ENCODE measurements at places on chromosomes 11 and 22. TPM values are rescaled to one million over a fixed set of nuclear protein-coding genes. Genes with fewer than 3 reads are reported as not detected.

DNA sequence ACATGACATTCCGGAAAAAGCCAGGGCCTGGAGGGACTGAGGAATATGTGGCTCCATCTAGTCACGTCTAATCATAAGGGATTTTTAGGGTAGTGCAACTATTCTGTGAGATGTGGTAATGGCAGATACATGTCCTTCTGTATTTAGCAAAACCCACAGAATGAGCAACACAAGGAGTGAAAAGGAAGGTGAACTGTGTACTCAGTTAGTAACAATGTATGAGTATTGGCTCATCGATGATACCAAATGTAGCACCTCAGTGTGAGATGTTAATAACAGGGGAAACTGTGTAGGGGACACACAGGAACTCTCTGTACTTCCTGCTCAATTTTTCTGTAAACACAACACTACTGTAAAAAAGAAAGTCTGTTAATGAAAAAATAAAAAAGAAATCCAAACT lies 42.0 kb upstream of the CARS1 start:
- no peak overlapping the region for H3K27ac ChIP-seq
- H3K36me3 ChIP-seq, result no peaks in the 10 kb centered on the region
- DNase-seq, result no peak
- H3K27me3 ChIP-seq, result no peaks in the 10 kb centered on the region

Gene ROBO4
- total RNA-seq, result 33.3 TPM

Gene NLRP6
- total RNA-seq, result 1.1 TPM

Gene ACCSL
- not detected for total RNA-seq

DNA sequence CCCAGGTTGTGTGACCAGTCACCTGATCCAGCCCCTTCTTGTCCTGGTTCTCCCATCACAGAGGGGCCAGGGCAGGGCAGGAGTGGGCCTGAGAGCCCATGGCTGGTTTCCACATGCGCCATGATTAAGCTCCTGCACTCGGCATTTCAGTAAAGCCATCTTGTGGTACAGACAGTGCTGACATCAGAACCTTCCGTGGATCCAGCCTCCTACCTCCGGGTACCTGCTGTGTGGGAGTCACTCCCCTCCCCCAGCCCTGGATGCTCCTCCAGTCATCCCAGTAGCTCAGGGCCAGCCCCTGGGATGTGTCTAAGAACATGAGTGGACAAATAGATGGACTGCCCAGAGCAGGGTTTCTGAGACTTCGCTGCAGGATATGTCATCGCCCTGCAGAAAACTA lies 22.1 kb upstream of the MGAT3 start:
- H3K27ac ChIP-seq, result peak overlapping the region; percentile 60
- no peak for DNase-seq
- no peaks in the 10 kb centered on the region for H3K27me3 ChIP-seq

Gene ST14
- total RNA-seq, result 10.8 TPM

Gene OR52I2
- not detected for total RNA-seq

GRCh38 chr11:128153697-128154048 lies 433.7 kb downstream of the ETS1 start:
- no peaks in the 10 kb centered on the region for H3K27me3 ChIP-seq
- no peak overlapping the region for H3K27ac ChIP-seq
- H3K4me3 ChIP-seq, result no peak overlapping the region
- DNase-seq, result no peak
- no peaks in the 10 kb centered on the region for H3K36me3 ChIP-seq

DNA sequence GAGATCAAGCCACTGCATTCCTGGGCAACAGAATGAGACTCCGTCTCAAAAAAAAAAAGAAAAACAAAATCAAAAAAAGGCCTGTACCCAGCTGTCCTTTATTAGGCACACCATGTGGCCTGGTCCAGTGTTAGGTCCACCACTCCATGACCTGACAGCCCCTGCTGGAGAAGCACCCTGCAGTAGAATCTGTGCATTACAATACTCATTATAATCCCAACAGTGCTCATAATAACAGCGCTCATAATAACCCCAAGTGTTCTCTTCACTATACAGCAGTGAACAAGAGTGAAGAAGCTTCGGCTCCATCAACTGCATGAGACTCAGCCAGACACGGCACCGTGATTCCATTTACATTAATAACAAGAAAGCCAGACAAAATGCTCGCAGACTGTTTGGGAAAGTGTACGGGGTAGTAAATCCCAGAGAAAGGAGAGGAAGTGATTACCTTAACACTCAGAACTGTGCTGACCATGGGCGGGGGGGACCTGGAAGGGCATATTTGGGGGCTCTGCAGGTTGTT lies 8.9 kb upstream of the EHD1 start:
- H3K4me1 ChIP-seq, result peaks cover 8% of the 10 kb centered on the region
- DNase-seq, result no peak
- H3K36me3 ChIP-seq, result no peaks in the 10 kb centered on the region
- peak overlapping the region; percentile 58 for H3K27ac ChIP-seq

- no peak for DNase-seq
- H3K4me3 ChIP-seq, result no peak overlapping the region
- H3K27ac ChIP-seq, result no peak overlapping the region
- peaks cover 5% of the 10 kb centered on the region for H3K4me1 ChIP-seq
- H3K27me3 ChIP-seq, result no peaks in the 10 kb centered on the region
These were observed 4.8 kb upstream of the POU2F3 start for GRCh38 chr11:120235024-120235628.

Gene NCAPH2
- 45.2 TPM for total RNA-seq

DNA sequence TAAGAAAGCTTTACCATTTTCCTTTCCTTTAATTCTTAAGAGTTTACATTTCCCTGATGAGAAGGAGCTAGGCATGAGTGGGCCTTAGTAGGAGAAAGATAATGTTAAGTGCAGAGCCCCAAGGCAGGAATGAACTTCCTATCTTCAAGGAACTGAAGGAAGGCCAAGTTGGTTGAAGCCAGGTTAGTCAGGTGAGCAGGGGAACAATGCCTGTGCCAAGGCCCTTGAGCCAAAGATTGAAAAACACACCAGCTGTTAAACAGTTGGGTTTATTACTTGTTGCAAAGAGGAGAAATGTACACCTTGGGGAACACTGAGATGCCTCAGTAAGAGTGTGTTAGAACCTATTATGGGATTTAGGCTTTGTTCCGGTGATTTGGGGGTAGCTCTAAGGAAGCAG lies 10.0 kb downstream of the CNTF start:
- peaks cover 2% of the 10 kb centered on the region for H3K4me1 ChIP-seq
- H3K27me3 ChIP-seq, result no peaks in the 10 kb centered on the region
- no peaks in the 10 kb centered on the region for H3K36me3 ChIP-seq

- peak; percentile 33 for DNase-seq
- no peaks in the 10 kb centered on the region for H3K36me3 ChIP-seq
- H3K4me1 ChIP-seq, result peaks cover 5% of the 10 kb centered on the region
- no peak overlapping the region for H3K27ac ChIP-seq
These were observed 9.8 kb upstream of the FAM111B start for GRCh38 chr11:59097113-59097708.

- H3K36me3 ChIP-seq, result no peaks in the 10 kb centered on the region
- peaks cover 32% of the 10 kb centered on the region for H3K4me1 ChIP-seq
- peaks cover 37% of the 10 kb centered on the region for H3K27me3 ChIP-seq
These were observed 1.4 kb downstream of the ASCL2 start for GRCh38 chr11:2268729-2269600.

DNA sequence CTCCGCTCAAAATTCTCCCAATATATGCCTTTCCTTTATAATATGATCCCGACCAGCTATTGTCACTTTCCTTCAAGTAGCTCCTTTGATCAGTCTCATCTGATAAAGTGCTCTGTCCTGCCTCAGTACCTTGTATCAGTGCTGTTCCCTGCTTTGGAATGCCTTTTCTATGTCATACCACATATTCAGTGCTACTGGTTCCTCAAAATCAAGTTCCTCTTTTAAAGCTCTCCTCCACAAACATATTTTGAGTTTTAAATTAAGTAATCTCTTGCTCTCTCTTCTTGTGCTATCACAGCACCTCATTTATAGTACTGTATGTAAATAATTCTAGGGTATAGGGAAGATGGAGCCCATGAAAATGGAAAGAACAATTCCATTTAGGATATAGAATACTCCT lies 137.1 kb upstream of the CTSC start:
- no peak overlapping the region for H3K4me3 ChIP-seq
- no peaks in the 10 kb centered on the region for H3K4me1 ChIP-seq
- H3K36me3 ChIP-seq, result no peaks in the 10 kb centered on the region
- no peak overlapping the region for H3K27ac ChIP-seq
- no peaks in the 10 kb centered on the region for H3K27me3 ChIP-seq
- DNase-seq, result no peak

DNA sequence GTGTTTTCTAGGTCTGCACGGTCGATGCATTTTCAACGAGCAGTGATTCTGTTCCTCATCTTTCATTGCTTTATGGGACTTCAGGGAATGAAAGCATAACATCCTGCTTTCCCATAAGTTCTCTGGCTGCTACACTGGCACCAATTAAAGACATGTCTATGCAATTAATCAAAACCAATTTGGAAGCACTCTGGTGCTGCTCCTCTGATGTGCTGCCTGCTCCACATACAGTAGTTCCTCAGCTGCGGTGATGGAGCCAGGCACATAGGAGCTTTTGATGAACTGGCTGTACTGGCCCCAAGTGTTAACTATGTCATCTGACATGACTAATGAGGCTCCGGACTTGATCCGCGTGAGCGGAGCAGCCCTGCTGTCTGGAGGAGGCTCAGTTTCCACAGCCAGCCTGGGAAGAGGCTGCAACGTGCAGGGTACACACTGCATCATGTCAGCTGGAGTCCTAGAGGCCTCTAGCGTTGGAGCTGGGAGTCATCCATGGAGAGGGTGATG lies 29.8 kb downstream of the GVQW3 start:
- no peak overlapping the region for H3K4me3 ChIP-seq
- no peak for DNase-seq
- H3K4me1 ChIP-seq, result no peaks in the 10 kb centered on the region

Data from tibial nerve (tissue), 4 donors.